ENCODE measurements at places on chromosomes 12 and 14. TPM values are rescaled to one million over a fixed set of nuclear protein-coding genes. Genes with fewer than 3 reads are reported as not detected.

DNA sequence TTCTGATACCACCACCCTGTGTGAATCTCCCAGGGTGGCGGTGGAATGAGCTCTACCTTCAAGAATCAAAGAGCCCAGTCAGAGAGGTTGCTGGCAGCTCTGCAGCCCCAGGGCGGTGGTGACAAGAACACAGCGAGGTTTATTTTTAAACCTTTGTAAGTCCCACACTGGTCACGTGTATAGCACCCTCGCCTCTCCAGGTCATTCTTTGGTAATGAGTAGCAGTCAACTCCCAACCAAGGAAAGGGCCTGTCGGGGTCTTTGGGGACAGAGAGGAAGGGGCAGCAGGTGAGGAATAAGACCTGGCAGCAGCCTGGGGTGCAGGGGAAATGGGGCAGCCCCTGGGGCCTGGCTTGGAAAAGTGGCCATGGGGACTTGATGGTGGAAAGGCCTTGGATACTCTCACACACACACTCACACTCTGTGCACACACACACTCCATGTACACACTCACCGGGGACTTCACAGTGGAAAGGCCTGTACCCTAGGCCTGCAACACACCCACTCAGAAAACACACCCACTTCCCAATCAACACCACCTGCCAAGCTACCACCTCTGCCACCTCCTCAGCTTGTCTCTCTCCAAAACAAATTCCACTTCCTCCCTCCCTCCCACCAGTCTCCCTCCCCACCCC, 178.6 kb downstream of the DPF3 start:
- no peak for DNase-seq

- no peak for DNase-seq
Observed at GRCh38 chr12:32080435-32080834, 26.2 kb upstream of the BICD1 start.

The ART4 gene
- 3.9 TPM for total RNA-seq

The MSI1 gene
- total RNA-seq = 0.37 TPM

The LRFN5 gene
- total RNA-seq = 6.6 TPM

The RAB5B gene
- 58.2 TPM for total RNA-seq

Data from omental fat pad (tissue), 4 donors.